IPS-NIHi11 (cell line): ENCODE measurements at places on chromosomes 12 and 14.

- DNase-seq = no peak
Observed at GRCh38 chr12:13777374-13777773, 204.0 kb downstream of the GRIN2B start.

GRCh38 chr14:26170885-26171284, 426.9 kb downstream of the NOVA1 start:
- DNase-seq = no peak

DNA sequence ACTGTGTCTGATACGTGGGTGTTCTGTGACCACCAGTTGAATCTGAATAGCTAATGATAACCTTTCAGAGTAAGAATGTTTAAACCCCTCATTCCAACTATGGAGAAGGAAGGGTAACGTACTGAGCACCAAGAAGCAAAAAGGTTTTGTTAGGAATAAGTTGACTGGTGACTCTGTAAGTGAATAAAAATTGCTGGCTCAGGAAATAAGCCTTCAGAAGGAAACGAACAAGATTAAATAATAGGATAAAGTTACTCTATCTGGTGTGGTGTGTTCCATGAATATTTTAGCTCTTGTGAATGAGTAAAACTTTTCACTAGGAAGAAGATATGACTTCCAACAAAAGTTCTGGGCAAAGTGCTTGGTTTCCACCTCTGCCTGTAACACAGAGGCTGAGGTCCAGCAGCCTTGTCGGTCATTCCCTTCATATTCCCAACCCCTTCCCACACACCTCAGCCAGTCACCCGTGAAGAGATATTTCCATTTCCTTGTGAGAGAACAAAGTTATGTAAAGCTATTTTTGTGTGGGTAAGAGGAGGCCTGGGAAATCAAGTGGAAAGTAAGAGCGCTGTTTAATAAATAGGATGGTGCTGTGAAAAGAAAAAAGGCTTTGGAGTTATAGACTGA, 47.1 kb downstream of the ARF6 start:
- no peak for DNase-seq

DNA sequence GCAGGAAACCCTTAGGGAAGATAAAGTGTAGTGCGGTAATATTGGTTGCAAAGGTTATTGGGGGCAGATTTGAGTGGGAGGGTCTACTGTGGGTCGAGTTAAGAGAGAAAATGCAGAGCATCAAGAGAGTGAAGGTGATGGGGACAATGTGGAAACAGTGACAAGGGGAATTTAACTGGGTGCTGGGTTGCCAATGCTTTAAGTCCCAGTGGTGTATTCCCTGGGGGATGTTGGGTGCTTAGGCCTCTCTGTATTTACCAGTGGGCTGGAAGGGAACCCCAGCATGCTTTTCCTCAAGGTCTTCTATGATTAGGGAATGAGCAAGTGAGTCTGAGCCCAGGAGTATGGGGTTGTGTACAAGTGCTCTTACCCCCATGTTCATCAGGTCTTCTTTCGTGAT, 10.6 kb downstream of the BCAT1 start:
- no peak for DNase-seq

GRCh38 chr12:42426746-42427145, 100.8 kb downstream of the PPHLN1 start:
- DNase-seq = peak; percentile 21

DNA sequence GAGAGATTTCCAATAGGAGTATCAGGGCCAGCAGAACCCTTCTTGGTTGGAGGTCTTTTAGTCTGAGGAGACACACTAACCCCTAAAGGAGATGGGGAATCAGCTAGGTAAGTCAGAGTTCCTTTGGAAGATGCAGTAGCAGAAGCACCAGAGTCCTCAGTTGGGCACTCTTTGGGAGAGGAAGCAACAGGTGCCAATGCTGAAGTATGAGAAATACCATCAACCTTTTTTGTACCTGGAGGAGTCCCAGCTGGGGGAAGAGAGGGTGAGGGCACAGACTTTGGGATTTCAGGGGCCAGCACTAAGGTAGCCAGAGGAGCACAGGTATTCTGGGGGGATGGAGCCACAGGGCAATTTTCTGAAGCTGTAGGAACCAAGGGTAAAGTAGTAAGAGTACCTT, 6.0 kb downstream of the NACA start:
- DNase-seq = no peak

- DNase-seq = peak; percentile 85
Observed at GRCh38 chr12:203462-204260, 10.3 kb downstream of the SLC6A12 start.

DNA sequence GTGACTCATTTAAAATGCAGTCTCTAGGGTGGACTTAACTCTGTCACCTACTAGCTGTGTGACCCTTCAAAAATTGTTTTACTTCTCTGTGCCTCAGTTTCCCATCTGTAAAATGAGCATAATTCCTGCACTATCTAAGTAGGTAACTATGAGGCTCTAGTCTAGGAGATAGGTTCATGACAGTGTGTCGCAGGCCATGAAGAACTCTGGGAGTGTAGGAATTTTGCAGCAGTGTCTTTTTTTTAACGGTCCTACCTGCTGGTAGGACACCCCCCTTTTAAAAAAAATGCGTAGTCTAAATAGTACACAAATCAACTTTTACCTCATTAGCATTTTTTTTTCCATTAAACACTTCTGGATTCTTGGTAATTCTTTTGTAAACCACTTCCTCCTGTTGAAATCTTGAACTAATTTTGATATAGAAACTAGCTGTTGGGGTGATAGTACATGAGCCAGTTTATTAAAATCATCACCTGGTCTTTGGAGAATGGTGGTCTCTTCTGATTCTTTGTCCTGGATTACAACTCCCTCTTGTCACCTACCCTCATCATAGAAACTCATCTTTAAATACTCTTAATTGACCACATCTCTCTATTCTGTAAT, 86.0 kb upstream of the SLC38A2 start:
- no peak for DNase-seq

GRCh38 chr14:22497144-22497423, 91.9 kb downstream of the DAD1 start:
- DNase-seq = no peak

- DNase-seq = no peak
Observed at GRCh38 chr12:120139958-120140357, 23.4 kb upstream of the RAB35 start.

- no peak for DNase-seq
Observed at GRCh38 chr12:2177003-2177402, 124.2 kb downstream of the CACNA1C start.

- peak; percentile 71 for DNase-seq
Observed at GRCh38 chr12:51320695-51321320, 3.2 kb downstream of the BIN2 start.
